ENCODE measurements at places on chromosomes 7 and 10.

- DNase-seq = no peak
These were observed 20.8 kb upstream of the ALOX5 start for GRCh38 chr10:45353186-45353585.

DNA sequence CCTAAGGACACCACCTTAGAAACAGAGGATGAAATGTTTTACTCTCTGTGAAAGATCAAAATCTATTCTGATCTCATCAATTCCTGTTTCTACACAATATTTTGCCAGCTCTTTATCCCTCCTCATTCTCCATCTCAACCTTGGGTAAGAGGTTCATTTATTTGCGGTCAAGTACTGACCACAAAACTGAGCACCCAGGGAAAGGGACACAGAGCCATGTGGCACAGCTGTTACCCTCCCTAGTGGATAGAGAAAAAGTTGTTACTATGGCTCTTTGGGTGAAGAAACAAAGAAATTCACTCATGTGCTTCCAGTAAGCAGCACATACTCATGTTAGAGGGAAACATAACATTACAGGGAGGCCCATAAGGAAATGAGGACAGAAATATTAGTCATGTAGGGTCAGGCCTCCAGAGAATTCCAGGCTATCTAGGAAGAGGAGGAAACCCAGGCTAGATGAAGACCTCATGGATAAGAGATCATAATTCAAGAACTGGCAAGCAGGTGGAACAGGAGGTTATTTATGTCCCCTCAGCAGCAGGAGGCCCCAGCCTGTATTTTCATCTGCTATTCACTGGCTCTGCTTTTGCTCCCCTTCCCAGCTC lies 114.5 kb downstream of the ATE1 start:
- DNase-seq = no peak

DNA sequence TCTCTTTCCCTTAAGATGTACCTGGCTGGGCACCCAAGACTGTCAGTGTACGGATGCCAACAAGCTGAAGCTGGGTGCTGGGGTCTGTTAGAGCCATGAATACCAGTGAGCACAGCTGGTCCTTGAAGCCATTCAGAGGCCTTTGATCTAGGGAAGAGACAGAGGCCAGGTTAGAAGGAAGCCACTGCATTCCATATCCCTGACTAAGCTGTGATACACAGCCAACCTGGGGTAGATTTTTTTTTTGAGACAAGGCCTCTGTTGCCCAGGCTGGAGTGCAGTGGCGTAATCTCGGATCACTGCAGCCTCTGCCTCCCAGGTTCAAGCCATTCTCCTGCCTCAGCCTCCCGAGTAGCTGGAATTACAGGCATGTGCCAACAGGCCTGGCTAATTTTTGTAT lies 20.8 kb downstream of the ZDHHC16 start:
- no peak for DNase-seq

- DNase-seq = no peak
These were observed 42.3 kb downstream of the AKR1E2 start for GRCh38 chr10:4868357-4868657.

GRCh38 chr7:156604311-156604710 lies 36.3 kb upstream of the RNF32 start:
- no peak for DNase-seq

DNA sequence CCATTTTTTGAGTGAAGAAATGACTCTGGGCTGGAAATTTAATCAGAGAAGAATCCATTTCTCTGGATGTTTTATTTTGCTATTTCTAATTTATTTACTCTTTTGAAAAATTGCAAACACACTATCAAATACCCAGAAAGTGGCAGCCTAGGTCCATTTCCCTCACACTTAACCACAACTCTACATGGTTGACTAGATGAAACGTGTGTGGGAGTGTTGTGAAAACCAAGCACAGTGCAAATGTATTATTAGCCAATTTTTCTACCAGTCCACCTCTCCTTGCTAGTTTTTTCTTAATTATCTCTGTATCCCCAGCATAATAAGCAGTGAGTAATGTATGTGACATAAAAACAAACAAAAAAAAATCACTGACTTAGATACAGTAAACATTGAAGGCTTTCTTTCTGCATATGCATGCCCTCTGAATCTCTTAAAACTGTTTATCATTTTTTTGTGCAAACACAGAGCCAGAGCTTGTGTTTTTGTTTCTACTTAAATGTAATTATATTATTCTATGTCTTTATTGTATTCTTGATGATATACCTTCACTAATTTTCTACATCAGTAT lies 30.9 kb downstream of the SCIN start:
- no peak for DNase-seq

DNA sequence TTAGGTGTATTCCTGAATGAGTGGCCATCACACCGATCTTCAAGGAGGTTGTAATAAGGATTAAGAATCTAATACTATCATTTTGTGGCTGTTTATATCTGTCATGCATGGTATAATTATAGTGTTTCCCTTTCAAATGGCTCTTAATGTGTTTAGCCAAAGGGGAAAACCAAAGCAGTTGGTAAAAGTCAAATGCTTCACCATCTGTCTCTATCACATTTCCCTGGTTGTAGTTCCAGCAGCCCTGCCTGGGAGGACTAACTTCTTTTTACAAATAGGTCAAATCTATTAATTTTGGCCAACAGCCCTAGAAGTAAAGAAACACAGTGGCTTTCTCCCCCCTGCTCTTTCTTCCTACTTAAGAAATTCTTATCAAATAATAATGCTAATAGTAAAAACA lies 56.7 kb downstream of the ZNF365 start:
- DNase-seq = no peak

- no peak for DNase-seq
These were observed 131.7 kb downstream of the SORCS1 start for GRCh38 chr10:107032700-107033401.

Data from caudate nucleus (tissue), 63 donors.